Stimulated activated CD8-positive, alpha-beta memory T cell treated with anti-CD3 and anti-CD28 coated beads, Interleukin-15, amount 100 ng/mL, for 24 hours (primary cell): ENCODE measurements at places on chromosomes 2 and 18.

DNA sequence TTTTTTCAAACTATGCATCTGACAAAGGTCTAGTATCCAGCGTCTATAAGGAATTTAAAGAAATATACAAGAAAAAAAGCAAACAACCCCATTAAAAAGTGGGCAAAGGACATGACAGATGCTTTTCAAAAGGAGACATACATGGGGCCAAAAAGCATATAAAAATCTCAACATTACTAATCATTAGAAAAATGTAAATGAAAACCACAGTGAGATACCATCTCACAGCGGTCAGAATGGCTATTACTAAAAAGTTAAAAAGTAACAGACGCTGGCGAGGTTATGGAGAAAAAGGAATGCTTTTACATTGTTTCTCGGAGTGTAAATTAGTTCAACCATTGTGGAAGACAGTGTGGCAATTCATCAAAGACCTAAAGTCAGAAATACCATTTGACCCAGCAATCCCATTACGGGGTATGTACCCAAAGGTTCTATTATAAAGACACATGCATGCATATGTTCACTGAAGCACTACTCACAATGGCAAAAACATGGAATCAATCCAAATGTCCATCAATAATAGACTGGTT lies 643.1 kb upstream of the LRRTM1 start:
- DNase-seq, result no peak

- no peak for DNase-seq
Measured at GRCh38 chr18:79540904-79541282, 138.7 kb upstream of the CTDP1 start.

GRCh38 chr2:239765911-239766310 lies 259.2 kb downstream of the NDUFA10 start:
- DNase-seq, result no peak

GRCh38 chr2:96916156-96916630 lies 46.3 kb upstream of the SEMA4C start:
- DNase-seq, result no peak

DNA sequence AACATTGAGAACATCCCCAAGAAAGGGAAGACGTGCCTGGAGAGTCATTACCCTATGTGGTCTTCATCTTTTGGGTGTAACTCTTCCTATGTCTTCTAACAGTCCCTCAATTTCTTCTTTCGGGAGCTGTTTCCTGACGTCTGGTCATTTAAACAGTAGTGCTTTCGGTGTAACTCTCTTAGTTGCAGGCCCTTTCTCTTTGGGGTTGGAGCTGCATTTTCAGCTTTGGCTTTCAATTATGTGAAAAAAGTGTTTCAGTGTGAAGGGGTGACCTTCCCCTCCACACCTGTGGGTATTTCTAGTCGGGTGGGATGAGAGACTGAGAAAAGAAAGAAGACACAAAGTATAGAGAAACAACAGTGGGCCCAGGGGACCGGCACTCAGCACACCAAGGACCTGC lies 105.9 kb downstream of the CERS6 start:
- no peak for DNase-seq

- DNase-seq, result no peak
Measured at GRCh38 chr2:172710584-172711047, 25.0 kb upstream of the RAPGEF4 start.

DNA sequence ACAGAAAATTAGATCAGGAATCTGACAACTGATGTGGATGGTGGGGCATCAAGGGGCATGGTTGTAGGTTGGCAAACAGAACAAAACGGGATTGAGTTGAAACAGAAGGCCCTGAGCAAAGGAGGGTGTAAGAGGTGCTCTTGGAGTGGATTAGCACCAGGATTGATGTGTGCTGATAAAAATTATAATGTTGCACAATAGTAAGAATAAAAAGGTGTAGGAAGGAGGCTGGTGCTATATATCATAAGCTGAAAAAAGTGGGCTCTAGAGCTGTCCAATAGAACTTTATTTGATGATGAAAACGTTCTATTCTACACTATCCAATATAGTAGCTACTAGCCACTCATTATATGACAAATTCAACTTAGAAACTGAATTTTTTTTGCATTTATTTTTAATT lies 263.1 kb upstream of the GYPC start:
- DNase-seq, result no peak

DNA sequence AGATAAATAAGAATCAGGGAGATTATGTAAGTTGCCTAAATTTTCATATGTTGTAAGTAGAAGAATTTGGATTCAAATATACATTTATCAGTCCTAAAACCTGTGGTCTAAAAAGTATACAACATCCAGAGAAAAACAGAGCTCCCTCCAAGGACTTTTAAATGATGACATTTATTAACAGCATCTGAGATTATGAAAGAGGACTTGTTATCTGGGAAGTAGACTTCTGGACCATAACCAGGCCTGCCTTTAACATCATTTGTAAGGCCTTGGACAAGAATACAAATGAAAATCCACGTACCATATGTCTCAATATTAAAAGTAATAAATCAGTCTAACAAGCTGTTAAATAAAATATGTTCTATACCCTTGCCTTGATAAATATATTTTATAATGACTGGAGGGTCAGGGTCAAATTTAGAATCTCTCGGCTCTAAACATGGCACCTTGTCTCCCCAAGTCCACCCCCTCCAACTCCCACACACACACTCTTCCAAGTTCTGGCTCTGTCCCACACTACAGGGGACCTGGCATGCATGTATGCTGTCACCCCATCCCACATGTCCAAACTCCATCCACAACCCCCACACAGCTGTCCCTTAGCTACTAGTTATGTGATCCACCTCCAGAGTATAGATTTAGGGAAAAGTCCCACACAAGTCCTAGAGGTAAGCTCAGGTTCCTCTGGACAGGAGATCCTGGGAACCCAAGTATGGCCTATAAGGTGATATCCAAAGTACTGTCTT lies 382.6 kb downstream of the CDH2 start:
- no peak for DNase-seq

GRCh38 chr2:25268139-25268538 lies 73.6 kb downstream of the DNMT3A start:
- no peak for DNase-seq

DNA sequence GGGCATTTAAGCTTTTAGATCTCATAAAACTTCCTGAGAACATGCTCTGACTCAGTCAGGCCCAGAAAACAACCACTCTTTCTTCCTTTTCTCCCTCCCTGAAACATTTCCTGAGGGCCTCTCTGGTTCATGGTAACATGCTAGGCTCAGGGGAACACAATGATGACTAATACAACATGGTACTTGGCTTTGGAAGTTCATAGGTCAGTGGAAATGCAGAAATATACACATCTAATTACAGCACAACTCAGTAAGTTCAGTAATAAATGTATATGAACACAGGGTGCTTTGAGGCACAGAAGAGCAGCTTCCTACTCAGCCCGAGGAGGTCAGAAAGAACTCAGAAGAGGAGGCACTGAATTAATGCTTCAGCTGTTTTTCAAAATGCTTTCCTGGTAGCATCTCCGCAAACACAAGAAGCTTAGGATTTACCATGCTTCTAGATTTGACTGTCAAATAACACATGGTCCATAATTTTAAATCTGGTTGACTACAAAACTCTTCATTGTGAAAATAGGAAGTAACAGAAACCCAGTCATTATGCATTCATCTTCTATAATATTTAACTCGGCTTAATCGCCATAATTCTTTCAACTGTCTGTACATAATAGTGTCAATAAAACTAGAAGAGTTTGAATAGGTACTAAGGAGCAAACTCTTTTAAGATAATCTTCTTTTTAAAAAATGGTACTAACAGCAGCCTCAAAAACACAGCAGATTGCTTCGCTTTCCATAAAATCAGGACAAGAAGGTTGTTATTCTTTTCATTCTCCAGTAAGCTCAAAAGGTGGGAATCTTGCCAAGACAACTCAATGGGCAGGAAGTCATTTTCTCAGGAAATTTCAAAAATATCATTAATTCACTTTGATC lies 251.3 kb downstream of the DLGAP1 start:
- no peak for DNase-seq

- no peak for DNase-seq
Measured at GRCh38 chr18:75159238-75159518, 49.8 kb downstream of the PTGR3 start.

DNA sequence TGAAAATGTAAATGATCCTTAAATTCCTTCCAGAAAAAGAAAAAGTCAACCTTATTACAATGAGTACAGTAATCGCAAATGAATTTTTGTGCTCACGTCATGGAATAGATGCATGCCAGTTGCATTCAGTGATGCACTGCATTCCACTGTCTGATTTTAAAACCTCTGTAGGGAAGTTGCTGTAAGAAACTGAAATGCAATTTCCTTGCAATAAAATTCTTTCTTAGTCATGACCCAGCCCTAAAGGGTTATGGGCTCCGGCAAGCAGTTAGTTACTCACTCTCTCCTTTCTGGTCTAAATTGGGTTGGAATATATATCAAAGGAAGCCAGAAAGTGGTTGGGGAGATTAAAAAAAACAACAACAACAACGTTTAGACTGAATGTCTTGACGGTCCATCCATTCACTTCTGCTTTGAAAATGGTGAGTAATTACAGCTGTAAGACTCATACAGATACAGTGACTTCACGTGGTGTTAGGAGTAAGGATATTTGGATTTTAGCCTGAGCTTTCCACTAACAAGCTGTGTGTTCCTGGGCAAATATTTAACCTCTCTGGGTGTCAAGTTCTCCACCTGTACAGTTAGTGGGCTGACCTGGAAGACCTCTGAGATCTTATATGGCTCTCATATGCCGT lies 8.6 kb upstream of the RND3 start:
- no peak for DNase-seq

- DNase-seq, result no peak
Measured at GRCh38 chr2:145273840-145274239, 753.9 kb upstream of the ZEB2 start.

DNA sequence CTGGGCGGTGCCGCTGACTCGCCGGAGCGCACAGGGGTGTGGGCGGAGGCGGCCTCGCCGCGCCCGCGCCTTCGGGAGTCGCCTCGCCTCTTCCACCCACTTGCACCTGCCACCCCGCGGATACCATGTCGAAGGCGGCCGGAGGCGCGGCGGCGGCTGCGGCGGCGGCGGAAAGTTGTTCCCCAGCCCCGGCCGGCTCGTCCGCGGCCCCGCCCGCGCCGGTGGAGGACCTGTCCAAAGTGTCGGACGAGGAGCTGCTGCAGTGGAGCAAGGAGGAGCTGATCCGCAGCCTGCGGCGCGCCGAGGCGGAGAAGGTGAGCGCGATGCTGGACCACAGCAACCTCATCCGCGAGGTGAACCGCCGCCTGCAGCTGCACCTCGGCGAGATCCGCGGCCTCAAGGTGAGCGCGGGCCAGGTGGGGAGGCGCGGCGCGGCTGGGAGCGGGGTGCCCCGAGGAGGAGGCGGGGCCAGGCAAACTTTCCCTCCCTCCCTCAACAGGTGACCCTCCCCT lies 766 bp downstream of the CCDC85A start:
- DNase-seq, result no peak
